ENCODE measurements at places on chromosomes 6 and 20.

GRCh38 chr6:52725143-52725534, 38.1 kb downstream of the GSTA2 start:
- DNase-seq = no peak

DNA sequence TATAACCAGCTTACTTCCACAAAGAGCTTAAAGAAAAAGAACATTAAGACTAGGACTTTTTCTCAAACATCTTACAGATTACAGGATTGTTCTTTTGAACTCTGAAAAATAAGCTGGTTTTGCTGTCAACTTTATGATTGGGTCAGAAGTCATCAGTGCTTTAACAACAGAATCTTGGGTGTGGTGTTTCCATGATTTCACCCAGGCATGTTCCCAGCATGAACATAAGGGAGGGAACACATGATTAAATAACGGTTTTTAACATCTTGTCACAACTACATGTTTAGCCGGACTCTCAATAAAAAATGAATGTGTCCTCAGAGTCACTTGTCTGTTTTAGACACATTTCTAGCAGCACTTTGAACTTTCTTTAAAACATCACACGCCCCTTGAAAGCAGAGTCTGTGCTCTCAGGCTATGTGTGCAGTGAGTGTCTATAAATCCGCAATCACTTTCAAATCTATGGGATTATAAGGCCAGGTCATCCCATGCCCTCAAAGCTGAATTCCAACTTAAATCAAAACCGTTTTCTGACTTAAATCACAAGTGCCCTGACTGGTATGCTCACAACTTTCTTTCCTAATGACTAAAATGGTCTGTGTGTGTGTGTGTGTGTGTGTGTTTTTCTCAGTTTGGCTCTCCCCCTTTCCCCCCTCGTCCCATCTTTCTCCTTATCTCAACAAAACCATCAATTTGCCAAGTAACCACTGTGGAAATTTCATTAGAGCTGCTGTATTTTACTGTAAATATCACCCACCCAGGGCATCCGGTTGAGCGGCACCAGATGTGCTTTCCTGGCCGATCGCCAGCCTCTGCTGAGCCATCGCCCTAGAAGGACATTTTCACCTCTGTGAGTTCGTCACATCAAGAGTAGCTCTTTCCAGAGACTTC, 216.8 kb upstream of the DTNBP1 start:
- DNase-seq = peak; percentile 12

DNA sequence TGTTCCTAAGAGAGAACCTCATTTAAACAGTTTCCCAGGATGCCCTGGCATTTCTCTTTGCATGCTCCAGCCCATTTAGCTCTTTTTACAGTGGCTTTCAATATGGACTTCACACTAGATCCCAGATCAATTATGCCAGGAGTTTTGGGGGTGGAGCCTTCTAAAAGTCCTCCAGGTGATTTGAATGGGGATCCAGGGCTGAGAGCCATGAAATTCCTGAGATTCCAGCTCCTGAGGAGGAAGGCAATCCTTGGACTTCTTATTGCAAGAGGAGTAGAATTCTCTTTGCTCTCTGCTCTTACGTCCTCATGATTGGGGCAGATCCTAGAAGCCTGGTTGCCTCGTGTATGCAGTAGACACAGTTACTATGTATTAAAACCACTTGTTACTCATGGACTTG, 184.2 kb downstream of the DHX35 start:
- no peak for DNase-seq

DNA sequence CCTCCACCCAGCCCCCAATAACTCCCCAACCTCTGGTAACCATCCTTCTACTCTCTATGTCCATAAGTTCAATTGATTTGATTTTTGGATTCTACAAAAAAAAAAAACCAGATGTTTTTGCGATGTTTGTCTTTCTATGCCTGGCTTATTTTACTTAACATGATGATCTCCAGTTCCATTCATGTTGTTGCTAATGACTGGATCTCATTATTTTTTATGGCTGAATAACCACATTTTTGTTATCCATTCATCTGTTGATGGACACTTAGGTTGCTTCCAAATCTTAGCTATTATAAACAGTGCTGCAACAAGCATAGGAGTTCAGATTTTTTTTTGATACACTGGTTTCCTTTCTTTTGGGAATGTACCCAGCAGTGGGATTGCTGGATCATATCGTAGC, 98.8 kb downstream of the LYRM2 start:
- no peak for DNase-seq

DNA sequence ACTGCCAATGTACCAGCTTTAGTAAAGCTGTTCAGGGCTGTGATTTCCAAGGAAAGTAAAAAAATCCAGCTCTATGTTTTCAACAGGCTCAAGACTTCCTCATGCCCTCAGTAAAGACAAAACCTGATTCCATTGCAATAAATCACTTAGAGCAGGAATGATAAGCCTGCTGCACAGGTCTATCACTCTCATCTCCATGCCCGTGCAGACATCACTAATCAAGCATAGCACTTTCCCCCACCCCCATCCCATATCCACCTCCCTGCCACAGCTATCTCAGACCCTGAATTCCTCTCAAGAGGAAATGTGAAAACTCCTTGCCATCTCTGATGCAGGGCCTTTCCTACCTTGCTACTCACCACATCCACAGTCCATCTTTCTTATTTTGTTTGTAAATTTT, 554.9 kb downstream of the MAFB start:
- no peak for DNase-seq

- no peak for DNase-seq
Observed at GRCh38 chr6:11292594-11293236, 60.2 kb upstream of the NEDD9 start.

GRCh38 chr20:62476056-62476838, 452 bp upstream of the GATA5 start:
- DNase-seq = no peak
